ENCODE measurements at places on chromosomes 6 and 20.
A peak's percentile ranks its signal among the peaks of the same experiment; 100 is the strongest.

GRCh38 chr6:109874621-109875020 is 103.5 kb upstream of the GPR6 start:
- DNase-seq: no peak

DNA sequence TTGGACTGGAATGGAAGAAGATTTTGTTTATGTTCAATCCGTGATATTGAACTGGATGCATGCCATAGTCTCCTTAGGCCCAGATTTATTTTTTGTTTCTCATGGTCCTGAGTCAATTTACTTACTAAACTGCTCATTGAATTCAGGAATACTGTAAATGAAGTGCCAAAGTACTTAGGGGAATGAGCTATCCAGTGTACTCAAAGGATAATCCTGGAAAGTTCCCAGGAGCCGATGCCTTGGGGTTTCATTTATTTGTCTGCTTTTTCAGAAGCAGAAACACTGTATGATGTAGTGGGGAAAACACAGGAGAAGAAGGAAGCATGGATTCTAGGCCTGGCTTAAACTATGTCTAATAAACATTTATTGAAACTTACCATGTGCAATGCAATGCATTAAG is 56.1 kb upstream of the THEMIS start:
- DNase-seq: no peak

DNA sequence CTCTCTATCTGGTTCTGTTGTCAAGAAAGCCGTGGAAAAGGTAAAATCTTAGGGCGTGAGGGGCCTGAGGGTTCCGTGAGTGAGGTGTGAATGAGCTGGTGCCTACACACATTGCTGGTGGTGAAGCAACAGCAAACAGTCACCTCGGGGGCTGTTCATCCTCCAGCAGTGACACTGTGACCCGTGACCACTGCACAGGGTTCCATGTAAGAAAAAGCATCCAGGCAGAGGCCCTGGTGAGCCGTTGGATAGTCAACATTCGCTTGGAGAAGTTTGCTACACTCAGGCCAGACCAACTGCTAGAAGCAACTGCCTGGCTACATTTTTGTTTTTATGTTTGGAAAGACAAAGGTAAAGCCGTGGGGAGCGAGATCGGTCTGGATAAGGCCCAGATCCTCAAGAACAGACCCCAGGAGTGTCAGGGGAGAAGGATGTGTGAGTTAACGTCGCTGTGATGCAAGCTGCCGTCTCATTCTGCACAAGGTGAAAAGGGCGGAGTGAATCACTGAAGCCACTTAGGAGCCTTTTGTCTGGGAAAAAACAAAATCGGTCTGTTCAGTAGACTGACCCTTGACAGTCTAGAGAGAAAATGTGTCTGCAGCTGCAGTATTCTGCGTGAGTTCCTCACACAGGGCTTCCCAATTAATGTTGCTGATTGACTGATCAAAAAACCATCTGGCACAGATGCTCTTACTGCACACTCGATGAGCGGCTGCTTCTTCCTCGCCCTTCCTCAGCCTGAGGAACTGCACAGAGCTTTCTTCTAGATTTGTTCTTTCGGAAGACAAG is 404.0 kb downstream of the SMOC2 start:
- DNase-seq: no peak

DNA sequence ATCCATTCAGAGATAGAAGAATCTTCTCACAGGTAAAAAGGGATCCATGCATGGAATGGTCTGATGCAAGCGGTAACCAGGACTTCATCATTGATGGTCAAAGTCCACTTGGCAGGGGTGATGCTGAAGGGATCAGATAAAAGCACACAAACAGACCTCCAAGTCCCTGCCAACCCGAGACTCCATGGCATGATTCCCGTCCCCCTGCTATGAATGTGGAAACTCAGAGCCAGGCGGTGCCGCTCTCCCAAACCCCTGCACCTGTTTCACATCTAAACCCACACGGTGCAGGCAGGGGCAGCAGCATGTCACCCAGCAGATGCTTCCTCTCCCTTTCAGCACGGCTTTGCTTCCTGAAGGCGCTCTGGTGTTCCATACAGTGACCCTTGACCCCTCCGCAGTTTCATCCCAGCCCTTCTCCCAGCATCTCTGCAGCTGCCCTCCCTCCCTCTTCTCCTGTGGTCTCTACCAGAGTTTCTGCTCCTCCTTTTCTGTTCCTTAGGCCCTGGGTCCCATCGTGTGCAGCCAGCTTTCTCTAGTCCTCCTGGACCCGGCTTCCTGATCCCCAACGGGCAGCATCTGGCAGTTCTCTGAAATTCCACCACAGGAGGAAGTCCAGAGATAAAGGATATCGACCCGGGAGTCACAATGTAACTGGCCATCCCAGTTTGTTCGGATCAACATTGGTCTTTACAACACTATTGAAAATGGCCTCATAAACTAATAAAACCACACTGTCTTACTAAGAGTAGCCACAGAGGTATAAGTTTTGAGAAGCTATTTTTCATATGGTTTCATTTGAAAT is 235.0 kb downstream of the TTLL2 start:
- no peak for DNase-seq

DNA sequence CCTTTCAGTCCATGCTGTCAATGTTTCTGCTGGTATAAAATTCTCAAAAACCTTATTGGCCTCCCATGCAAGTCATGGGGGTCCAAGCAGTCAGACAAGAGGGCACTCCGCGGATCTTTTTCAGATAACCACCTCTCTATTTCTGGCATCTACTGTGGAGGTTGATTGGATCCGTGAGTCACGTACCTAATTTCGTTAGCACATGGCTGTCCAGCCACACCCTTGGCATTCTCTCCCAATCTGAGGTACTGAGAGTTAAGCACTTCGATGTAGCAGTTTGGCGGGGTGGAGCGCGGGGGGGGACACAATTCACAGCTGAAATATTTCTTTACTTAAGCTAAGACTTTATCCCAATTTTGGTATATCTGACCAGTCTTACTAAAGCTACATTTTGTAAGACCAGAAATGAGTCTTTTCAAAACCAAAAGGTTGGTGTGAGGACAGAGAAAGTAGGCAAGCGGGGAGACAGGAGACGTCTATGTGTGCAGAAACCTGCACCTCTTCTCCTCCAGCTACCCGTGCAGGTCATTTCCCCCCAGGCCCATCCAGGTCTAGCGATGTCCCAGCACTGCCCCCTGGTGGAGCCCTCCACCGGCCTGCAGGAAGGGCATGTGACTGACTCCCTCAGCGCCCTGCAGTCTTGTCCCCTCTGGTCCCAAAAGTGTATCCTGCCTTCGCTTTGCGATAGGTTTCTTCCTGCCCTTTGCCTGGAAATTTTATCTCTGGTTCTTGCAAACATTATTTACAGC is 113.1 kb downstream of the ADAT2 start:
- peak; percentile 84 for DNase-seq

- no peak for DNase-seq
Observed at GRCh38 chr20:17225851-17226409, 910 bp upstream of the PCSK2 start.

DNA sequence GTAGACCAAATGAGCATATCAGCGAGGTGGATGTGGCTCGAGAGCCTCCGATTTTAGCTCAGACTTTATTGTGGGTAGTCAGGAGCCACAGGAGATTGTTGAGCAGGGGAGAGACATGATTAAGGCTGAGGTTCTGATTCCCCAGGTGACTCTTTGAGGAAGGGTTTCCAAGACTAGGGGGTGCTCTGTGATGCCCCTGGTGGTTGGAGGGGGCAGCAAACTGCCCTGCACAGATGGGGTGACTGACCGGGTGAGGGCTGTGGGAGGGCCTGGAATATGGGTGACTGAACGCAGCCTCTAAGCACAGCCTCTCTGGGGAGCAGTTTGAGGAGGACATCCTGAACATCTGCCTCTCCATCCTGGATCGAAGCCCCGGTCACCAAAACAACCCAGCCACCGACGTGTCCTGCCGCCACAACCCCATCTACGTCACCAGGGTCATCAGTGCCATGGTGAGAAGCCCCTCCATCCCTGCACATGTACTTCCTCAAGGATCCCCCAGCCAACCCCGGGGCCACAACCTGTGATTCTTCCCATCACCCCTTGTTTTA is 17.0 kb downstream of the TGM6 start:
- peak; percentile 37 for DNase-seq

GRCh38 chr6:43306086-43306485 is 2.5 kb downstream of the CRIP3 start:
- peak; percentile 38 for DNase-seq

DNA sequence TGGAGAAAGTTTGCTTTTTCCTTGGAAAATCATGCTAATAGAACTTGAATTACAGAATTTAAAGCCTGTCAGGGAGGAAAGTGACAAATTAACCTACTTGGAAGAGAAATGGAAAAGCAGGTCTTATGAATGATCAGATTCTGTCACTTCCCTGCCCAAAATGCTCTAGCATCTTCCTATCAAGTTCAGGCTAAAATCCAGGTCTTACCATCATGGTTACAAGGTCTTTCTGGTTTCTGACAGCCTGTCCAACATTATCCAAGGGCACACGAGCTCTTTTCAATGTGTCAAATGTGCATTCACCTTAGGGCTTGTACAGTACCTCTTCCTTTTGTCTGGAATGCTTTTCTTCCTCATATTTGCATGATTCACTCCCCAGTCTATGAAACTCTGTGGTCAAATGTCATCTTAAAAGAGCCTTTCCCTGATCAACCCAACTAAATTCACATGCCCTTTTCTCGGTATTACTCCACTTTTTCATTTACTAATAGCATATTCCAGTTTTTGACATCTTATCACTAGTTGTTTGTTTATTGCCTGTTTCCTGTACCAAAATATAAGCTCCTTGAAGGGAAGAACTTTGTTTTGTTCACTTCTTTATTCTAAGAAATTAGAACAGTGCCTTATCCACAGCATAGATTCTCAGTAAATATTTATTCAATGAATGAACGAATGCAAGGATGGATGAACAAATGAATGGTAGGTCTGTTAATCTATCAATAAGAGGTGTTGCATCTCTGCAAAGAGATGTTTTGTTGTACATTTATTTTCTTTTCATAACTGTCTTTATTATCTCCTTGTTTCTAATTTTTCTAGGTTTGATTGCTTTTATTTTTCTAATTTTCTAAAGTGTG is 139.5 kb downstream of the BCAS1 start:
- DNase-seq: no peak

DNA sequence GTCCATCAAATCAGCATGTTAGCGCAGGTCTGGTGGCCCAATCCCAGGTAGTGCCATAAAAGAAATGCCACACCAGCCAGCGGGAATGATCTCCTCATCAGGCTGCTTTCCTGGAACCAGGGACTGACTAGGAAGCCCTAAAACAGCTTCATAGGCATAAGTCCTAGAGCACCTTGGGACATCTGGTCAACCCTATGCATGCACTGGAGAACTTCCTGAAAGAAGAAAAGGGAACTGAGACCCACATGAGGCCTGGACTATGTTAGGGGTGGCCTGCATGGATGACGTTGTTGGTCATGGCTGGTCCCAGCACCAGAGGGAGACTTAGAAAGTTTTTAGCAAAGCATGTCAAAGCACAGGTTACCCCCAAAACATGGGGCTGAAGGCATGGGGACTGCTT is 7.6 kb upstream of the KCNK16 start:
- no peak for DNase-seq

GRCh38 chr6:40671694-40672050 is 84.5 kb upstream of the LRFN2 start:
- no peak for DNase-seq

DNA sequence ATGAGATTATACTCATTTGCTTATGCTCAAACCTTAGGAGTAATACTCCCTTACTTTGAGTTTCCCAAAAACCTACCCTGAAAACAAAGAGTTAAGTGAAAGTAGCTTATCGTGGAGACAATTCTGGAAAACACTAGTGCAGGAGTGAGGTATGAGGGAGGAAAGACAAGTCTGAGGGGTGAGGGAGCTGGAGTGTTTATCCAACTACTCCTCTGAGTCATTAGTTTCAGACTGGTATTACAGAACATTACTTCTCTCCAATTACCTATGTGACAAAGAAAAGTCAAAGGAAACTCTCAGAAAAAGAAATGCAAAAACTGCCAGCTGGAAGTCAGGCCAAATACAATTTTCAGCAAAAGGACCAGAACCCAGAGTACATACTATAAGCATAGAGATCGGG is 171.1 kb upstream of the SPTLC3 start:
- DNase-seq: no peak

DNA sequence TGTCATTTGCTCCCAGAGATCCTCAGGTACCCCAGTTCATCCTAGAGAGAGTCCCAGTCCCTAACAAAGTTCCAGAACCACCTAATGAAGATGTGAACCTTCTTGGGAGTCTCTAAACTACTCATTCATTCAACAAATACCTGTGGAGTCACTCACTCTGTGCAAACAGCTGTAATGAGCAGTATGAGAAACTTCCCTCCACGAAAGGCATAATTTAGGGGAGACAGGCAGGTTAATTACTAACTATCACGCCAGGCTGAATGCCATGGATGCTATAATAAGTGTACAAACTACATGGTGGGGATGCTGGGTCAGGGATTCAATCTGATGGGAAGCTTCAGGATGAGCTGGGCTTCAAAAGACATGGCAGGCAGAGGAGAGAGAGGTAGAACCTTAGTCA is 70.1 kb upstream of the AFDN start:
- no peak for DNase-seq

GRCh38 chr6:100846276-100846675 is 34.9 kb downstream of the ASCC3 start:
- DNase-seq: no peak

- DNase-seq: no peak
Observed at GRCh38 chr6:5159162-5159561, 74.0 kb downstream of the PPP1R3G start.

GRCh38 chr20:59831024-59831915 is 102.2 kb downstream of the SYCP2 start:
- DNase-seq: no peak

- no peak for DNase-seq
Observed at GRCh38 chr6:47439348-47439668, 38.3 kb upstream of the CD2AP start.

- DNase-seq: no peak
Observed at GRCh38 chr6:18663011-18663410, 275.9 kb downstream of the RNF144B start.

DNA sequence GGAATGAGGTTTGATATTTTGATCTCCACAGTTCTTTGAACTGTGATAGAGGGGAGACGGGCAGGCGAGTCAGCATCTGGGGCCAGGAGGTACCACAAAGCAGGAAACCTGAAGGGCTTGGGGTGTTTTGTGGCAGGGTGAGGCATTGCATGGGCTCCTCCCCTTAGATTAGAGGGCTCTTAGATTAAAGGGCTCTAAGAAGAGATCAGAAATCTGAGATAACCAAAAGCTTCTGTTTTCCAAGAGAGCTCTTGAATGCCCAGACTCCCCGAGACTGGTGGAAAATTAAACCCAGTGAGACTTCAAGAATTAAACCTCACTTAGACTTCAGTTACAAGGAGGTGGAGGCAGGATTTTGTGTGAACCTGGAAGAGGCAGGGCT is 2.4 kb upstream of the GPX5 start:
- DNase-seq: peak; percentile 73

GRCh38 chr6:37904590-37904989 is 85.1 kb downstream of the ZFAND3 start:
- DNase-seq: no peak
